ENCODE measurements at places on chromosomes 12 and 14.

DNA sequence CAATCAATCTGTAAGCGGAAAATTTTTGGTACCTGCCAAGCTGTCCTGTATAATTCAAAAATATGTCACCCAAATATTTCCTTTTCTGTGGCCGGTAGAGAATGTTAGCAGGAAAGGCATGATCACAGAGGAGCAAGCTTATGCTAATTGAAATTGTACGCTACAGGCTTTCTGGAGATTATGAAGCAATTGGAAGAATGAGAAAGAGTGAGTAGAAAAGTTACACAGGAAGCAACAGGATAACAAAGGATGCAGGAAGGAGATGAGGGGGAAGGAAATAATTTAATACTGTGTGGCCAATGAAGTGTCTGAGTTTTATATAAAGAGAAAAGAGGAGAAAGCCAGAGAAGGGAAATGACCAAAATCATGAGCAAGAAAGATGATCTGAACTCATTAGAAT, 627.2 kb upstream of the STXBP6 start:
- DNase-seq, result no peak

DNA sequence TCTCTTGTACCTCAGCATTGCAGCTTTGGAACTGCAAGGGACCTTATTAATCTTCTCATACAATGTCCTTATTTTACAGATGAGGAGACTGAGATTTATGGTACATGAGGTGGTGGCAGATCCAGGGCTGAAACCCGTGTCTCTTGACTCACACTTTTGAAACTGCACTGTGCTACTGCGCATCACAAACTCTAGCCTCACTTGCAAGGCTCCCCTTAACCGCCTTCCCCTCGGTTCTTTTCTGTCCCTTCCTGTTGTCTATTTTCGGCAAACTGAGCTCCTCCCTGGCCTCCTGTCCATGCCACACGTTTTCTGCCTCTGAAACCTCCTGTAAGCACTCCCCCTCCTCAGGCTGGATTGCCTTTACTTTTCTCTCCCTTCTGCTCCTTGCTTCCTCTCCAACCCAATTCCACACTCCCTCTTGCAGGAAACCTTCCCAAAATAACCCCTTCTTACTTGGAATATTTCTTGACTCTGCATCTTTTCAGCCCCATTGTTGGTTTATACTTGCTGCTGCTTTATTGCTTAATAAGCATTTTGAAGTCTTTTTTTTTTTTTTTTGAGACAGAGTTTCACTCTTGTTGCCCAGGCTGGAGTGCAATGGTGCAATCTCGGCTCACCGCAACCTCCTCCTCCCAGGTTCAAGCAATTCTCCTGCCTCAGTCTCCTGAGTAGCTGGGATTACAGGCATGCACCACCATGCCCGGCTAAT, 72.4 kb upstream of the CISTR start:
- no peak for DNase-seq

- DNase-seq, result peak; percentile 45
These were observed 47.8 kb upstream of the RERG start for GRCh38 chr12:15268927-15269552.

DNA sequence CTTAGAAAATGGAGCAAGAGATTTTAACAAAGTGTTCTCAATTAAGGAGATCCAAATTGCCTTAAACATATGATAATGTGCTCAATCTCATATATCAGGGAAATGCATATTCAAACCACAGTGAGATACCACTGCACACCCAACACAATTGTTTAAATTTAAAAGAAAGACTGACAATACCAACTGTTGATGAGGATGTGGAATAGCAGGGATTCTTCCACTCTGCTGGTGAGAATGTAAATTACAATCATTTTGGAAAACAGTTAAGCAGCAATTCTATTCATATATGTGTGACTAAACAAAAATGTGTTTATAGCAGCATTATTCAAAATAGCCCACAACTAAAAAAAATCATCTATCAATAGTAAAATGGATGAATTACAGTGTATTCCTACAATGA, 144.2 kb downstream of the KICS2 start:
- no peak for DNase-seq

- no peak for DNase-seq
These were observed 13.9 kb upstream of the FBRSL1 start for GRCh38 chr12:132476038-132476414.

- no peak for DNase-seq
These were observed 606 bp downstream of the NXPH4 start for GRCh38 chr12:57216921-57217879.

DNA sequence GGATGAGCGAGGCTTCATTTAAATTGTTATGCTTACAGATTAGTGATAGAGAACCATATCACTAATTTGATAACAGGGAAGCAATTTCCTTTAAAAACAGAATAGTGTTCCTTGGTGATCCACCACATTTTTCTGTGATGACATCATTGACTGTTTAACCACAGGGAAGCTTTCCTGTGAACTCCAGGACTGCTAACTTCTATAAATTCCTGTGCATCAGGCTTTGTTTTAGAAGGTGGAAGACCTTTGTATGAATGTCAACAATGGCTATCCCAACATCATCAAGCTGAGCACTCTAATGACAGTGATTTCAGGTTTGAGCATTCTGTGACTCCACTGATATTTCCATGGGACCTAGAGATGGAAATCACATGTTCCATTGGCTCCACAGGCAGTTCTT, 177.1 kb downstream of the RMST start:
- DNase-seq, result no peak

DNA sequence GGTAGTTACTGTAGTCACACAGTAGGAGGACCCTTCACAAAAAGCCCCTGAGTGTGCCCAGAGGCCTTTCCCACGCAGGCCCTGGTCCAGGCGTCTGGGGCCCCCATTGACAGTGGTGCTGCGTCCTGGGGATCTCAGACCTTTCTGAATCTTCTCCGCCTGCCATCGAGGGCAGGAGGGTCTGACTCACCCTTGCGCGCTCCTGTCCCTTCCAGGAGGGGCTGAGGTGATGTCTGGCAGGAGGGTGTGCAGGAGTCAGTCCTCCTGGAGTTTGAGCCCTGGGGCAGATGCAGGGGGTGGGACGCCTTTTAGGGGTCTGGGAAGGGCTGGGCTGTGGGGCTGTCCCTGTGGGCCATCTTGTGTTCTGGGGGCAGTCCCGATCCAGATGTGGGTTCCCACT, 386.8 kb downstream of the TMEM121 start:
- DNase-seq, result no peak

GRCh38 chr14:32047791-32048190, 29.3 kb upstream of the ARHGAP5 start:
- DNase-seq, result no peak

DNA sequence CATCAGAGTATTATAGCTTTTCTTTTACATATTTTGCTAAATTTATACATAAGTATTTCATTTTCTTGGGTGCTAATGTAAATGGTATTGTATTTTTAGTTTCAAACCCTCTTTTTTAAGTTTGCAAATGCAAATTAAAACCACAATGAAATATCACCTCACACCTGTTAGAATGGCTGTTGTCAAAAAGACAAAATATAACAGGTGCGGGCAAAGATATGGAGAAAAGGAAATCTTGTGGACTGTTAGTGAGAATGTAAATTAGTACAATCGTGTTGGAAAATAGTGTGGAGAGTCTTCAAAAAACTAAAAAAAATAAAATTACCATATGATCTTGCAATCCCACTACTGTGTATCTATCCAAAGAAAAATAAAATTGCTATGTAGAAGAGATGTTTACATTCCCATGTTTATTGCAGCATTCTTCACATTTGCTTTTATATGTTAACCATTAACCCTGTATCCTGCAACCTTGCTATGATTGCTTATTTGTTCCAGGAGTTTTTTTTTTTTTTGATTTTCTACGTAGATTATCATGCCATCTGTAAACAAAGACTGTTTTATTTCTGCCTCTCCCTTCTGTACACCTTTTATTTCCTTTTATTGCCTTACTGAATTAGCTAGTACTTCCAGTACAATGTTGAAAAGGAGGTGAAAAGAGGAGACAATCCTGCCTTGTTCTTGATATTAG, 405.4 kb upstream of the MIS18BP1 start:
- DNase-seq, result no peak

GRCh38 chr14:86296173-86296572, 766.2 kb downstream of the FLRT2 start:
- no peak for DNase-seq

GRCh38 chr14:94975366-94975765, 182.0 kb downstream of the DICER1 start:
- no peak for DNase-seq

GRCh38 chr14:106657460-106657859, 1131.1 kb downstream of the TMEM121 start:
- DNase-seq, result peak; percentile 81

- DNase-seq, result no peak
These were observed 45.4 kb downstream of the GPATCH2L start for GRCh38 chr14:76196980-76197695.

DNA sequence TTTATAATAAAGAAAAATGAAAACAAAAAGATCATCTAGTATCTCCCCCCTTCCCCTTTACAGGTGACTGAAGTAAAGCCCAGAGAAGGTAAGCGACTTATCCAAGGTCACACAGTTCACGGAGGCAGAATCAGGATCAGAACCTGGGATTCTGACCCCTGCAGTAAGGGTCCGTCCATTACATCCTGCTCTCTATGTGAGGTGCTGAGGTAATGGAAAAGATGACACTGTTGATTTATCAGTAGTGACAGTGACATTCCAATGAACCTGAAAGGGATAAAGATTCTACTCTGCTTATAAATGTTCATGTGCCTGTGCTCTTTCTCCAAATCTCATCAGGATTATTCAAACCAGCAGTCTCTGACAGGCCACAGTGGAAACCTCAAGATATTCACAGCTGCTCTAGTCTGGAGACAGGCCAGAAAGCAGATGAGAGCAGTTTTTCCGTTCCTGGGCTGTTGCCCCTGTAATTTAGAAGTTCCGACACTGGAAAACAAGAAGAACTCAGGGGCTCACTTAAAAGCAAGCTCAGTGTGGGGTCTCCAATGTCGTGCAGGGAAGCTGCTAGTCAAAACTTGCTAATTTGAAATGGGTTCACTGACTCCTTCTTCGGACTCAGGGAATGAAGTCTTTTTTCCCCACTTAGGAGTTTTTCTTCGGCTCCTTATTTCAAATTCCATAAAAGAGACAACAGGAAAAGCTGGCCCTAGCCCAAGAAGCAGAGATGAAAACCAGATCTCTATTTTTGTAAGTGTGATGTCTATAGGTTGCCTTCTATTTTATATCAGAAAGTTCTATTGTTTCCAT, 131.8 kb upstream of the EEA1 start:
- no peak for DNase-seq

DNA sequence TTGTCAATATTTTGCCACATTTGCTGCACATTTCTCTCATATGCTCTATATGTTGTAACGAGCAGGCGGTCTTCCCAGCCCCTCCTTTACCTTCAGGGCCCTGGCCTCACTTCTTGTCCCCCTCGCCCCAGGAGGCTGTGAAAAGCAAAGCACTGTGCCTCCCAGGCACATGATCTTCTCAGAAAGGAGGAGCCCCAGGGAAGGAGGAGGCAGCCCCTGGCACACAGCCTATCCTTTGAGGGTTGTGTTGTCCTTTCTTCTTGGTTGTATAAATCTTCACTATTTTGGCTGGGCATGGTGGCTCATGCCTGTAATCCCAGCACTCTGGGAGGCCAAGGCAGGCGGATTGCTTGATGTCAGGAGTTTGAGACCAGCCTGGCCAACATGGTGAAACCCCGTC, 77.0 kb downstream of the PPP2R5C start:
- no peak for DNase-seq

GRCh38 chr12:98595243-98595988, 1.9 kb downstream of the SLC25A3 start:
- peak; percentile 54 for DNase-seq

DNA sequence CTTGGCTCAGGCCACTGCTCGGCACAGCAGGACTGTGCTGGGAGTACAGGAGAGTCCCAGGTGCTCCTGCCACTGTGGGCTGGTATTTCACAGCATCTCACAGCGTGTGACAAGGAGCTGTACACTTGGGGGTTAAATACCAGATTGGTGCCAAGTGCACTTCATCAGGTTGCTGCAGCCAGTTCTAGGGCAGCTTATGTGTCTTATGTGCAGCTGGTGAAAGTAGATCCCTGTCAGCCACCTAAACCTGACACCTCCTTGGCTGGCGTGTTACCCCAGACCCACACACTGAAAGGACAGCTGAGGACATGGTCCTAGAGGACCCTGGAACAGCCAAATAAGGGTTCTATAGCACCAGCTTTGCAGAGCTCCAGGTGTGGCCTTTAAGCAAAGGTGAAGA, 18.9 kb downstream of the PLEKHH1 start:
- DNase-seq, result no peak

DNA sequence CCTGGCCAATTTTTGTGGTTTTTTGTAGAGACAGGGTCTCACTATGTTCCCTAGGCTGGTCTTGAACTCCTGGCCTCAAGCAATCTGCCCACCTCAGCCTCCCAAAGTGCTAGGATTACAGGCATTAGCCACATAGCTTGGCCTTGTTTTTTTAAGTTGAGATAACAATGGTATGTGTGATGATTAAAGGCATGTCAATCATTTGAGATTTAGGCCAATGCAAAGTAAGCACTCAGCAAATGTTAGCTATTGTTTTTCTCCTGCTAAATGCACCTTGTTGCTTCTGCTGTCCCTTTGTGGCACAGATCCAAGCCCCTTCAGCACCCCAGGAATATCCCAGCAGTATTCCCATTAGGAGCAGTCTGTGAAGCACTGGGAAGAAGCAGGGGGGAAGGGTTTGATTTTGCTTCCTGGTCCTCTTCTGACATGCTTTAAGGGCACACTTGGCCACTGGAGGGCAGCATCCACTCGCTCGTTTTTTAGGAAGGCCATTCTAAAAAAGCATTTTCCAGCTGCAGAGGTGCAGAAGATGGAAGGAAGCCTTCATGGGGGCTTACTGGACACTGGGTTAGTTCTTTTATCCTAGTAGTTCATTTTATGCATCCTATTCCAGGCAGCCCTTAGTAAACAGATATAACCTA, 70.2 kb upstream of the ZFP36L1 start:
- DNase-seq, result peak; percentile 82

GRCh38 chr14:35533357-35534207, at the start of gene INSM2:
Gene INSM2, plus strand, starts transcription at chr14:35534164. Its CDS starts 89 bp downstream, at chr14:35534253.
- DNase-seq, result peak; percentile 71

DNA sequence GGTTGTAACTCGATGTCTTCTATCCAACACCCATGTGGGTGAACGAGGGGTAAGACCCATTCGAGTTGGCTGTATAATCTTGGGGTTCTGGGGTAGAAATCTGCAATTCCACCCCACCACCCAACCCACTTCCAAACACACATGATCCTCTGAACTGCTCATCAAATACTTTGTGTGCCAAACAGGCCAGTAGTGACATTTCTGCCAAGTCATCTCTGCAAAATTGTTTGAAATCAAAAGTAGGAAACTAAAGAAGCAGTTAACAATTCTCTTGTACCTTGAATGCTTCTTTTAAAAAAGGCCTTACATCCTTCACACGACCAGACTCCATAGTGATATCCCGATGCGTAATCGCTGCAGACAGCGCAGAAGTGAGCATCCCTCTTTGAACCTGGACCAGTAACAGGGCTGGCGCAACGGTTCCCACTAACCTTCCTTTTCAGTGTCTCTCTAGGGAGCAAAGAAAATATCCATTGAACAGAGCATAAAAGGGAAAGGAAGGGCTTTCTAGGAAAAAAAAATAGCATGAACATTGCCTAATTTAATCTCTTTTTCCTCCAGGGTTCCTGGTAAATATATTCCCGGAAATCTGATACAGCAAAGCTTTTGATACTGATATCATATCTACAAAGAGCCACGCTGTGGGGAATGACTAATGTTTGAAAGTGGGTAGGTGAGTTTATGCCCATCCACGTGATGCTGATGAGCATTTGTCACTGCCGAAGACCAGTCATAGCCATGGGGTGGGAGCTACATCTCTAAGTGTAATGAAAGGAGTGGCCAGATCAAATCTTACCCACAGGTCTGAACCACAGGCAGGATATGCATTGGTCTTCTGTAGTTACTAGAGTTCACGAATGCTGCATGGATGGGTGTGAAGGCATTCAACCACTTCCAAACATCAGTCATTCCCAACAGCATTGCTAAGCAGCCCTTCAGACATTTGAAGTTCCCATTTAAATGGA, 14.2 kb downstream of the ESR2 start:
- peak; percentile 55 for DNase-seq

Data from activated CD4-positive, alpha-beta memory T cell treated with anti-CD3 and anti-CD28 coated beads for 36 hours (primary cell).